ENCODE measurements at places on chromosomes 11 and 22.

GRCh38 chr11:8910649-8911026, 351 bp upstream of the AKIP1 start:
- no peak for DNase-seq

DNA sequence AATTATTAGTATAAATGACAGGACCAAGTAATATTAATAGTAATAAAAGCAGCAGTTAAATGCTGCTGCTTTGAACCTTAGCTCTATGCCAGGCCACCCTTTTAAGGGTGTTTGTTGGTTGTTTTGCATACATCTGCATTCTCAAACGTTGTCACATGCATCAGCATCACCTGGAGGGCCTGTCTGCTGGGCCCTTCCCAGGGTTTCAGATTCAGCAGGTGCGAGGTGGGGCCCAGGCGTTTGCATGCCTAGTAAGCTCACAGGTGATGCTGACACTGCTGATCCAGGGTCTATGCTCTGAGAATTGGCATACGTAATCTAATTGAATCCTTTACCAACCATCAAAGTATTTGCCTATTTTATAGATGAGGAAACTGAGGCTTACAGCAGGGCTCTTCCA, 246.5 kb downstream of the CADM1 start:
- no peak for DNase-seq

- no peak for DNase-seq
These were observed 475.5 kb downstream of the TBC1D22A start for GRCh38 chr22:47237890-47238480.

DNA sequence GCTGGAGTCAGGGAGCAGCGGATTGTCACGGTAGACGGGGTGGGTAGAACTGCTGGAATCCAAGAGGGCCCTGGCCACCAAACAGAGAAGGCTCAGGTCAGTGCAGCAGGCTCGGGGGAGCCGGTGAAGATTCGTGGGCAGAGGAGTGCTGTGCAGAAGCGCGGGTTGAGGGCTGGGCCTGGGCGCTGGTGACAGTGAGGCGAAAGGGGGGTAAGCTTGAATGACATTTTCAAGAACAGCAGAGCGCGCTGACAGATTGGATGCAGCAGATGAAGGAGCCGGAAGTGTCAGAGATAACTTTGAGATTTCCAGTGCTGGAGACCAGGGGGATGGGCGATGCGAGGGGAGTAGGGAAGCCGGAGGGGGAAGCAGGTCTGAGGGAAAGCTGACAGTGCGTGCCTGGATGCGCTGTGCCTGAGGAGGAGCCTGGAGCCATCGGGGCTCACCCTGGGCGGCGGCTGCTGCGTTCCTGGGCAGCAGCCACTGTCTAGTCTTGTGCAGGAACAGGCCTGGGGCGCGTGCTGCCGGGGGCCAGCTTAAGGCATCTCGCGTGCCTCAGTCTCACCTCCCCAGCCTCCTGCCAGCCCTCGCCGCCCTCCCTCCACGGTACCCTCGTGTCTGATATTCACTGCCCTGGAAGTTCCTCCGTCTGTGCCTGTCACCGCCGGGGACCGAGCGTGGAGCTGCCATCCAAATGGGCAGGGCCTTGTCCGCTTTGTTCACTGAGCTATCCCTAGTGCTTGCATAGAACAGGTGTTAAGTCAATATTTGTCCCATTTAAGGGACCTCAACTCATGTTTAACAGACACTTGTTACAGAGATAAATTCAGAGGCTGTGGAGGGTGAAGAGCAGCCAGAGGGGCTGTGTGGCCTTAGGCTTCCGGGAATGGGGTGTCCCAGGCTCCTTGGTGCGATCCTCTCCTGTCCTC, 5.2 kb downstream of the GRIK4 start:
- no peak for DNase-seq

DNA sequence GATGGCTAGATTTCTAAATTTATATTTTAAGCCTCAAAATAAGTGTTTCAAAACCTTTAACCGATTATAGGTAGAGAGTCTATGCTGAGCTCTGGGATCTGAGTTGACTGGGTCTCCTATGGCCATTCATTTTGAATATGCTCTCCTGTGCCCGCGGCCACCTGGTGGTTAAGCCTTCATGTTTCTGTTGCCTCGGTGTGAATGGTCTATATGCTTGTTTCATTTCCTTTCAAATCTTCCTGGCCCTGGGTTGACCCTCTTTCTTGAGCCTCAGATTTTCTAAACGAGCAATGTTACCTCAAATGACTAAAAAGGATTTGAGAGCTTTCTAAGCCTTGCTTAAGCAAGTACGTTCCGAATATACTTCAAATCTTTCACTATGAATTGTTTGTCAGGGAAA, 789.4 kb upstream of the KIRREL3 start:
- DNase-seq = no peak

- no peak for DNase-seq
These were observed 29.7 kb upstream of the PICK1 start for GRCh38 chr22:38027487-38027886.
